ENCODE measurements at places on chromosomes 4 and X.
A peak's percentile ranks its signal among the peaks of the same experiment; 100 is the strongest.

- DNase-seq = no peak
These were observed 23.6 kb downstream of the SH3BP2 start for GRCh38 chr4:2816401-2816954.

DNA sequence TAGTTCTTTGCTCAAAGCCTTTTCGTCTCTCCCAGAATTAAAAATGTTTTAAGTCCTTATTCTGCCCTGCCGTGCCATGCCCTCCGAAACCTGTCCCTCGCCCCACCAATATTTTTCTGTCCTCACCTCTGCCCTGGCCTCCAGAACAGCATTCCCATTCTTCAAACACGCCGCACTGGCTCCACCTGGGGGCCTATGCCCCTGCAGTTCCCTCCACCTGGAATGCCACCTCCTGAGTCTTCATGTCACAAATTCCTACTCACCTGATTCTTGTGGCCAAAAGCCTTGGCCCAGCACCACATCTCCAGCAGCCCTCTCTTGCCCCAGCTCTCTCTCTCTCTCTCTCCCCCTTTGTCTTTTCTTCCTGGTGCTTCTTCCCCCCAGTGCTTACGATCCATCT lies 91.6 kb downstream of the APBB2 start:
- no peak for DNase-seq

DNA sequence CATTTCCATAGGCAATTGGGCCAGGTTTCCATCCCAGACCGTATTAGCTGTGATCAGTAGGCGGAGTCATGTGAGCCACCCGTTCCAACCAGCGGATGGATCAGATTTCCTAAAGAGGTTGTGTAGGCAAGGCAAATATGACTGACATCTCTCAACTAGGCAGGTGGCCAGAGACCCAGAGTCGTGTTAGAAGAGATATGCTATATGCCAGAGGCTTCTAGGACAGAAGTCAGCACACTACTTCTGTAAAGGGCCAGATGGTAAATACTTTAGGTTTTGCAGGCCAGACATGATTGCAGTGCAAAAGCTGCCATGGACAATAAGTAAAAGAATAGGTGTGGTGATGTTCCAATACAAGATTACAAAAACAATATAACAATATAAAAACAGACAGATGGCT lies 788.4 kb downstream of the RPA4 start:
- DNase-seq = no peak

GRCh38 chrX:108304210-108304609 lies 134.0 kb downstream of the COL4A6 start:
- no peak for DNase-seq

DNA sequence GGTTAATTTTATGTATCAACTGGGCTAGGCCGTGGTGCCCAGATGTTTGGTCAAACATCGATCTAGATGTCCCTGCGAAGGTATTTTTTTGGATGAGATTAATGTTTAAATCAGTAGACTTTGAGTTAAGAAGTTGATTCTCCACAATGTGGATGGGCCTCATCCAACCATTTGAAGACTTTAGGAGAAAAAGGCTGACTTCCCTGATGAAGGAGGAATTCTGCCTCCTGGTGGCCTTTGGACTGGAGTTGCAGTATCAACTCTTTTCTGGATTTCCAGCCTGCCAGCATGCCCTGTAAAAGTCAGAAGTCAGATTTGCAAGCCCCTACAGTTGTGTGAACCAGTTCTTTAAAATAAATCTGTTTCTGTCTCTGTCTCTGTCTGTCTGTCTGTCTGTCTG lies 91.4 kb downstream of the STK32B start:
- no peak for DNase-seq

DNA sequence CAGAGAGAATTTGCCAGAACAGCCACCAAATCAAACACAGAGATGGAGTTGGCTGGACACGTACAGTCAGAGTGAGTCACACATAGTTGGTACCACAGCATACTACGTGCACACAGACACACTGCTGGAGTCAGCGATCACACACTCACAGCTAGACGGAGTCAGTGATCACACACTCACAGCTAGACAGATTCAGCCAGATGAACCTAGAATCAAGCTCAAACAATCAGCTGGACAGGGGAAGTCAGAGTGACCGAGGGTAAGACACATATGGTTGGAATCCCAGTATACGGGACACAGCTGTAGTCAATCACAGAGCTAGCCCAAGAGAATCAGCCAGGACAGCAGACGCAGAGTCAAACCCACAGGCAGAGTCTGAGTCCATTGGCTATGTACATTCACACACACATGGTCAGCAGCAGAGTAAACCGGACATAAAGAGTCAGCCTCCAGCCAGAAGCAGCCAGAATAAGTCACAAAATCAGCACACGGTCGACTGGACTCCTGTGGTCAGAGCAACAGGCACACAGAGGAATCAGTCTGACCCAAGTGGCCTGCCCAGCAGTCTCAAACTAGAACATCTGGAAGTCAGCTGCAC lies 4.6 kb downstream of the SLC38A5 start:
- DNase-seq = no peak

GRCh38 chrX:129723511-129723910 lies 15.3 kb upstream of the XPNPEP2 start:
- no peak for DNase-seq

GRCh38 chr4:10656988-10657387 lies 27.6 kb downstream of the CLNK start:
- peak; percentile 60 for DNase-seq

GRCh38 chr4:107780665-107781064 lies 44.1 kb upstream of the SGMS2 start:
- peak; percentile 22 for DNase-seq

GRCh38 chrX:100980608-100981497 lies 11.3 kb downstream of the ARL13A start:
- no peak for DNase-seq

GRCh38 chr4:159220353-159220752 lies 117.5 kb downstream of the RAPGEF2 start:
- DNase-seq = no peak

DNA sequence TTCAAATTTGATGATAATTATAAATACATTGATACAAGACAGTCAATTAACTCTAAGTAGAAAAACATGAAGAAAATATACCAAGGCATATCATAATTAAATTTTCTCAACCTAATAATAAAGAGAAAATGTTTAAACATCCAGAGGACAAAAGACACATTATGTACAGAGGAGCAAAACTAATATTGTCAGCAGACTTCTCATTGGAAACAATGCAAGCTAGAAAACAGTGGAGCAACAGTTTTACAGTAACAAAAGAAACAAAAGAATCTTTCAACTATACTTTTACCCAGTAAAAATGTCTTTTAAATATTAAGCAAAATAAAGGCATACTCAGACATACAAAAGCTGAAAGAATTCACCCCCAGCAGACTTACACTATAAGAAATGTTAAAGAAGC lies 238.0 kb downstream of the TMA16 start:
- no peak for DNase-seq

DNA sequence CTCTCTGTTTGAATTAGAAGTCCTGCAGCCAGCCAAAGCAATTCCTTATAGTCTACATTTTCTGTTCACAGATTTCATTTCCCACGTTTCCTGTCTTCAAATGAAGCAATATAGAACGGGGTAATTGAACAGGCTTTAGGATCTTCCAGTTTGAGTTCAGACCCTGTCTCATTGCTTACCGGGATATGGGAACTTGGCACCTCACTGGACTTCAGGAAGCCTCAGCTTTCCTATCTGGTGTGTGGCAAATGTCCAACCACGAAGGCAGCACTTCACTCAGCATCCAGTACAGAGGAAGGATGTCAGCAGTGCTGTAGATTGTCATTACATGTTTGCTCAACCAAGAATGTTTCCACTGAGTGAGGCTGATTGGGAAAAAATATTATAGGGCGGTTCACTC lies 271.1 kb upstream of the ZFP42 start:
- DNase-seq = no peak

GRCh38 chr4:144614850-144615585 lies 30.9 kb upstream of the HHIP start:
- DNase-seq = no peak

- no peak for DNase-seq
These were observed 224.6 kb downstream of the SPRY1 start for GRCh38 chr4:123621072-123621705.

DNA sequence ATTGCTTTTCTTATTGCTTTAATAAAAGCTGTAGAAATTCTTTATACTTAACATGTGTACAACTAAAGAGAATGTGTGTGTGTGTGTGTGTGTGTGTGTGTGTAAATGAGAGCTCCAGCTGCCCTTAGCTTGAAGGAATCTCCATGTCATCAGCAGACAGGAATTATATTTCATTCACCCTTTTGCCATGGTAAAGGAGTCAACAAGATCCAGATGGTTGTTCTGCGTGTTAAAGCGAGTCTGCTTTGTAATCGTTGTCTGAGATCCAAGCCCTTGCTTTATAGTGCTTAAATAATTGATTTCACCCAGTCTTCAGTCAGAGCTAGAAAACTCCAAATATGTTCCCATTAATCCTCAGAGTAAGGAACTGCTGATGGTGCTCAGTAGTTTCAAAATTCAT lies 285.5 kb downstream of the PDGFC start:
- DNase-seq = peak; percentile 45

DNA sequence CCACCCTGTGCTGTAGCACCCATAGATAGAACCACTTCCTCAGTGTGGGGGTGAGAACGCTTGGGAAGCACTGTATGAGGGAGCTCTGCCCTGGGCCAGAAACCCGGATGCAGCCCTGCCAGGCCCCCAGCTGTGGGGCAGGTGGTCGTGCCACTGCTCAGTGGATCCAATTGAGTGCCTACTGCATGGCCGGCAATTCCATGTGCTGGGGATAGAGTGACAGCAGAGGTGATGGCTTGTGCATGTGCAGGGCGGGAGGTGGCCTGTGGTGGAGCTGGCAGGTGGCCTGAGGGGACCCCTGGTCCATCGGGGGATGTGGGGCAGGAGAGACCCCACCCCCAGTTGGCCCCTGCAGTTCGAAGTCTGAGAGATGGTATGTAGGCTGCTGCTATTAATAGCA lies 60.4 kb downstream of the TRMT44 start:
- no peak for DNase-seq

DNA sequence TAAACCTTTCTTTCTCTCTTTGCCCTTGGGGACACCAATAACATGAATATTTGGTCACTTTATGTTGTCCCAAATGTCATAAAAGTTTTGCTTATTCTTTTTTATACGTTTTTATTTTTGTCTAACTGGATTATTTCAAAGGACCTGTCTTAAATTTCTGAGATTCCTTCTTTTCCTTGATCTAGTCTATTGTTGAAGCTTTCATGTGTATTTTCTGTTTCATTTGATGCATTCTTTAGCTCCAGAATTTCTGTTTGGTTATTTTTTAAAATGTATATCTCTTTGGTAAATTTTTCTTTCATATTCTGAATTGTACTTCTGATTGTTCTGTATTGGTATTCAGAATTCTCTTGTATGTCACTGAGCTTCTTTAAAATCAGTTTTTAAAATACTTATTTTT lies 88.3 kb downstream of the PTCHD1 start:
- no peak for DNase-seq

DNA sequence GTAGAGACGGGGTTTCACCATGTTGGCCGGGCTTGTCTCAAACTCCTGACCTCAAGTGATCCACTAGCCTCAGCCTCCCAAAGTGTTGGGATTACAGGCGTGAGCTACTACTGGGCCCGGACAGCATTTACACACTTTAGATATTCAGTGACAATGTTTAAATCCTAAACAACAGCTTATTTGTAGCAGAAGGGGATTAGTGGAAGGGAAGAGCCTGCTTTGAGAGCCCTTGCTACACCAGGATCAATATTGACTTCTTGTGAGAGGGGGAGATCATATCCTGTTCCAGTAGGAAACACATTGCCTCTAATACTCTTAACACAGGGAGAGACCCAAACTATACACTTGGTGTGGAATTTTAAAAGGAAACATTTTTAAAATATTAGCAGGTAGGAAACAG lies 7.1 kb downstream of the MGST2 start:
- no peak for DNase-seq

DNA sequence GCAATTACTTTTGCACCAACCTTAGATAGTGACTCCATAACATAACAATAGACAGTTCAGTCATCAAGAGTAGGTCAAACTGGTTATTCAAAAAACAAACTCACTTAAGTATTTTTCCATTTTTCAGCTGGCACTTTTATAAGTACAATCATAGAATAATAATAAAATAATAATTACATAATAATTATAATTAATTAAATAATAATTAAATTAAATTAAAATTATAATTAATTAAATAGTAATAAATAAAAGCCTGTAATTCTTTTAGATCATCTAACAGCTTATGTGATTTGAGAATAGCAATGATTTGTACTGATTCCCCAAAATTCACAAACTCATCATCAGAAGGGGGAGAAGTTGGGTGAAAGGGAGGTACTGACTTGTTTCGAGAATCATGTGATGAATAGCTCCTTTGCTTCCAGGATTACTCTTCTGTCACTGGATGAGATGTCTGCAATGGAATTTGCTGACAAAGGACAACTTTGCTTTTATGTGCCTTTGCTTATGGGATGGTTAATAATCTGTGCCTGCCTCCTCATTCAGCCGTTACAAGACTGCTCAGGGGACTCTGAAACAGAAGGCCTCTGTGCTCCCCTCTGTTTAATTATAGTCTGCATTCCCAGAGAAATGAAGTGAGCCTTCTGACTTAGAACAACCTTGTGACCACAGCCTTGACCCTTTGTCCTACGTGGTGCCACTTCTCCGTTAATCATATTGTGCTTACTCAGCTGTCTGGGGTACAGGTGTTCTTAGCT lies 104.8 kb upstream of the ENPEP start:
- DNase-seq = peak; percentile 89

DNA sequence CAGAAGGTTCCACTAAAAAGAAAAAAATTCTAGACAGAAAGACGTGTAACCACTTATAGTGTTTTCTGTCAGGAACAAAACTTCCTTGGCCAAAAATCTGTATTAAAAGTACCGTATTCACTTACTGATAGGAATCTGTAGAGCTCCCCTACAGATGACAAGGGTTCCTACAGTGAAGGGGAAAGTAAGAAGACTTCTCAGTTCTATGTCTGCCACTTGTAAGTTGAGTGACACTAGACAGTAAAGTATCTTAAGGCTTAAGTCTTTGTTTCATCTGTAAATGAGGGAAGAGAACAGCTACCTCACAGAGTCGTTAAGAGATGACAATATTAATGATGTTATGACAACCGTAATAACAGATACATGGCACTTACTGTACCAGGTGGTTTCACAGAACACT lies 3.3 kb downstream of the COQ2 start:
- DNase-seq = no peak

DNA sequence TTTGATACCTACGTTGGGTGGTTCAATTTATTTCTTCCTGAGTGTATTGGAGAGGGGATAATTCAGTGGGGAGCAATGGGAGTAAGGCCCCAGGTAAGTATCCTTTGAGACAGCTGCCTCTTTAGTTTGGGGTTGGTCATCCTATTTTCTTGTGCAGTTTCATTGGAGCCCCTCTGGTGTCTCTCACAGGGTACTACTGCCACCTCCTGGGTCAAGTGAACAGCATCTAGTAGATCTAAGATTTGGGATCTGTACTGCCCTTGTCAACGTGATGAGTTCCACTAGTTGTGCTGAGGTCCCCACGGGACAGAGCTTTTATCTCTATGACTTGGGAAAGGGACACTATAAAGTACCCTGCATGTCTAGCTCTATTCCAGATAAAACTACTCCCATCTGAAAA lies 80.6 kb downstream of the PBDC1 start:
- no peak for DNase-seq

All from kidney (tissue), 22 donors.